ENCODE measurements at places on chromosomes 6 and 20.

DNA sequence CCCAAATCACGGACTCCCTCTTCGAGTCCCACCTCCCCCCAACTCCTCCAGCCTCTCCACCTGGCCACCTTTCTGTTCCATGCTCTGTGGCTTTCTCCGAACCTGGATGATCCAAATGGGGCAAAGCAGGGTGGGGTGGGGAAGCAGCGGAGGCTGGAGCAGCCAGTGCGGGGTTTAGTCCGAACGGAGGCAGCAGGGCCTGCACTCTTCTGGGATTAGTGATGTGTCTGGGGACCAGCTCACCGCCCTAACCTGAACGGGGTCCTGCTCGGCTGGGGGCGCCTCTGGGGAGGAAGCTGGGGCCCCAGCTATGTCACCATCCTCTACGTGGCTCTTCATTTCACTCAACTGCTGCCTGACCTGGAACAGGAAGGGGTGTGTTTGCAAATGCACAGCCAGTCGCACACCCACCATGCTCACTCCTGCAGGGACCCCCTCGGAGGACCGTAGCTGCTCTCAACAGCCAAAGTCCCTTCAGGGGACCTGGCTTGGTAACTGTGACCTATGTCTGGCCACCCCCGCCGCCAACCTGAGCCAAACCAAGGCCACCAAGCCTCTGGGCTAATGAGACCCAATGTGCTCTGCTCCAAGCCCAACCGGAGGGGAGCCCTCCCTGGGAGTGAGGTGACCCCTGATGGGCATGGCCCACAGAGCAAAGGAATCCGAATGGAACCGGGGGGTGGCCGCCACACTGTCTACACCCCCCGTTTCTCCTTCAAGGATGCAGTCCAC lies 46.8 kb downstream of the DSTN start:
- H3K4me3 ChIP-seq = no peak overlapping the region
- DNase-seq = no peak
- H3K4me1 ChIP-seq = no peaks in the 10 kb centered on the region
- H3K27me3 ChIP-seq = no peaks in the 10 kb centered on the region

DNA sequence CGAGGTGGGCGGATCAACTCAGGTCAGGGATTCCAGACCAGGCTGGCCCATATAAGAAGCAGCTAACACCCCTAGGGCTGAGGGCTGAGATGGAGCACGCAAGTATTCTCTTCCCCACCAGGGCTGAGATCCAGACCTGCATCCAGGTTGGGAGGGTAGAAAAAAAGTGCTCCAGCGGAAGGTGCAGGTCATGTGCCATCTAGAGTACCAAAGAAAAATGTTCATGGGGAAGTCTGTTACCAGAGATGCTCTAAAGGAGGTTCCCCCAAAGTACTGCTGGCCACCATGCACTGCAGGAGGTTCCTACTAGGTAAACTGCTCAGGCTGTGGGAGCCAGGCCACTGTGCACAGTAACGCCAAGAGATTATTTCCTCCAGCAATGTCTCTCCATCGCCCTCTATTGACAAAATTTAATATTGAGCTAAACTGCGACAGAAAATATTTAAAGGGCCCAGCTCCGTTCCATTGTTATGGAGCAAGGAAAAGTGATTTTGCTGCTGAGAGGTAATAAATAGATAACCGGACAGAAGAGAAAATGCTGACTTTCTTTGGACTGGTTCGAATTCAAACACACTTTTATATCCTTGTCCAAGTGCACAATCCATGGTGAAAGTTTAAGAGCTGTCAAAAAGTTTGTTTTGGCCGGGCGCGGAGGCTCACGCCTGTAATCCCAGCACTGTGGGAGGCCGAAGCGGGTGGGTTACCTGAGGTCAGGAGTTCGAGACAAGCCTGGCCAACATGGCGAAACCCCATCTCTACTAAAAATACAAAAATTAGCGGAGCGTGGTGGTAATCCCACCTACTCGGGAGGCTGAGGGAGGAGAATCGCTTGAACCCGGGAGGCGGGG lies 159.9 kb downstream of the OR2B2 start:
- peak; percentile 81 for DNase-seq
- H3K4me3 ChIP-seq = peak overlapping the region; percentile 50
- H3K27me3 ChIP-seq = no peaks in the 10 kb centered on the region
- peaks cover 6% of the 10 kb centered on the region for H3K4me1 ChIP-seq
- peak overlapping the region; percentile 59 for H3K27ac ChIP-seq

DNA sequence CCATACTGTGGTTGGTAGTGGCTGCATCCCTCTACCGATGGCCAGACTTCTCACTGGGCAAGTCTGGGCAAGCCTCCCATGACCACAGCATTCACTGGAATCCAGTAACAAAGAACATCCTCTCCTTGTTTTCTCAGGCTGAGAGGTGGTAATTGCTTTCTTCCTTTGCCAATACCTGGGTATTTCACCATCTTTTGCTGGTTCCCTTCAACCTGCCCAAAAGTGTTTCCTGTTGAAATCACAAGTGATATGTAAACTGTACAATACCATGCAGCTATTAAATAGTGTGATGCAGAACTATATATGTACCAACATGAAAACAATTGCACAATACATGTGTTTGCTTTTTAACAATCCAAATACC lies at the start of gene PTCHD4:
Gene PTCHD4, minus strand, starts transcription at position 55 of the 364 bp plus-strand sequence. CDS start 42,240 bp downstream, outside the sequence.
- H3K27me3 ChIP-seq = no peaks in the 10 kb centered on the region
- peak; percentile 13 for DNase-seq
- no peaks in the 10 kb centered on the region for H3K36me3 ChIP-seq
- H3K27ac ChIP-seq = peak within 1 kb of the TSS; percentile 47

DNA sequence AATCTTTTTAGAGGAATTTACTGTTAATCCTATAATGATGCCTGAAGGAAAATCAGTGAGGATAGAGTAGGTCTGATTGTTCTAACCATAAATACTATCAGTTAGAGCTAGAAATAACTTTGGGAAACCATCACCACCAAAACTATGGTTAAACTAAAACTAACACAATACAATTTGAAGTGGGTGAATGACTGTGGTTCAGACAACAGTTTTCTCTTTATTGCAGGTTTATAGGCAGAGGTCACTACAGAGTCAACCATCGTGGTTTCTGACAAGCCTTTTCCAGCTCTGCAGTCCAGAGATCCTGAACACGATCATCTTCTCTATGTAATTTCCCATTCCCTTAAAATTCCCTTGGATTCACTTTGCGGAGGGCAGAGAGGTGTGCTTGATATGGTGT lies 134.3 kb downstream of the IBTK start:
- no peak for DNase-seq
- no peaks in the 10 kb centered on the region for H3K27me3 ChIP-seq
- no peak overlapping the region for H3K27ac ChIP-seq
- no peak overlapping the region for H3K4me3 ChIP-seq

GRCh38 chr6:129719692-129720091 lies 9.7 kb upstream of the ARHGAP18 start:
- H3K27me3 ChIP-seq = no peaks in the 10 kb centered on the region
- H3K36me3 ChIP-seq = no peaks in the 10 kb centered on the region
- H3K4me3 ChIP-seq = no peak overlapping the region
- peaks cover 17% of the 10 kb centered on the region for H3K4me1 ChIP-seq
- DNase-seq = no peak
- no peak overlapping the region for H3K27ac ChIP-seq

DNA sequence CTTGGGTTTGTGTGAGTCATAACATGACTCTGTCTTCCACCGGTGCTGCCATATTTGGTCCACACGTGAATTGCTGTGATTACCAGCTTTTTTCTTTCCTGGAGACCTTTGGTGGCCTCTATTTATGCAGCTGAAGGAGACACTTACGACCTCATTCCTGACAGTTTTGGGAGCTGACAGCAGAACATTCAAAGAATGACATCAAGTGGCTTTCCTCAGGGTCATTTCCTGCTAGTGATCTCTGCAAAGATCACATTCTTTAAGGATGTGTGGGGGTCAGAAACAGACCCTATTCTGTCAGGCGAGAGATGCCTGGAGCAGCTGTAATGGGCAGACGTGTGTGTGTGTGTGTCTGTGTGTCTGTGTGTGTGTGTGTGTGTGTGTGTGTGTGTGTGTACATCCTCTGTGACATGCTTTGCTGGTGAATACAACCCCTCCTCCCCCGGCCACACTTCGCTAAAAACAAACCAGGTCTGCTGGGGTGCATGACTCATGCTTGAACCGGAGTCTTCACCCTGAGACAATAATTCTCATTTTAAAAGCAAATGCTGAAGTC lies 115.6 kb downstream of the TMEM170B start:
- no peak overlapping the region for H3K27ac ChIP-seq
- DNase-seq = no peak
- no peak overlapping the region for H3K4me3 ChIP-seq
- H3K4me1 ChIP-seq = peaks cover 19% of the 10 kb centered on the region

Measured in HCT116 (cell line).